Spinal cord (tissue), 10 donors: ENCODE measurements at places on chromosomes 2 and 18. TPM values are rescaled to one million over a fixed set of nuclear protein-coding genes. Genes with fewer than 3 reads are reported as not detected.

DSC1 gene
- 0.28 TPM for total RNA-seq

SPRED2 gene
- 14.9 TPM for total RNA-seq

EFEMP1 gene
- total RNA-seq: 75.2 TPM

DNPEP gene
- 40.8 TPM for total RNA-seq

PLEKHH2 gene
- 19.8 TPM for total RNA-seq

GPR55 gene
- not detected for total RNA-seq

GPR45 gene
- total RNA-seq: 0.39 TPM

ERBB4 gene
- total RNA-seq: 41.7 TPM

CRYBA2 gene
- total RNA-seq: not detected

ANKRD30B gene
- 0.33 TPM for total RNA-seq

PRKAG3 gene
- 0.06 TPM for total RNA-seq

CFAP65 gene
- 0.79 TPM for total RNA-seq

CHAC2 gene
- 2.2 TPM for total RNA-seq

CTNNA2 gene
- 117 TPM for total RNA-seq

FRZB gene
- total RNA-seq: 21.8 TPM
